ENCODE measurements at places on chromosomes 3 and 15. TPM values are rescaled to one million over a fixed set of nuclear protein-coding genes. Genes with fewer than 3 reads are reported as not detected.

DNA sequence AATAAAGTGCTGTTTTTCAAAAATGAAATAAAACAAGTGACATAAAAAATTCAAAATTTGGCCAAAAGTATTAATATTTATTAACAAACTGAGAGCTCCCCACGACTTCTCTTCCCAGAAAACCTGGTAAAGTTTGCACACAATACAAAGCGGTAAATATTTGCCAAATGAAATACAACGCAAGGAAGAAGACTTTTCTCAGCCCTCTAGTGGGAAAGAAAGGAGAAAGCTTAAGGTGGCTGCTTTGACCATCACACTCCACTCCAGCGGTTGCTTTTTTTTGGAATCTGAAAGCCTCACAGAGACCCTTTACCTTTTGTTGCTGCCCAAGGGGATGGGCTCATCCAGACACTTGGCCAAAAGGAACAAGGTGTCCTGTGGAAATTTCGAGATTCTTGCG, 1.1 kb upstream of the GK5 start:
- no peaks in the 10 kb centered on the region for H3K27me3 ChIP-seq
- H3K4me1 ChIP-seq = peaks cover 14% of the 10 kb centered on the region
- H3K27ac ChIP-seq = peak overlapping the region; percentile 69
- peak overlapping the region; percentile 52 for H3K4me3 ChIP-seq
- H3K36me3 ChIP-seq = no peaks in the 10 kb centered on the region
- DNase-seq = no peak

DNA sequence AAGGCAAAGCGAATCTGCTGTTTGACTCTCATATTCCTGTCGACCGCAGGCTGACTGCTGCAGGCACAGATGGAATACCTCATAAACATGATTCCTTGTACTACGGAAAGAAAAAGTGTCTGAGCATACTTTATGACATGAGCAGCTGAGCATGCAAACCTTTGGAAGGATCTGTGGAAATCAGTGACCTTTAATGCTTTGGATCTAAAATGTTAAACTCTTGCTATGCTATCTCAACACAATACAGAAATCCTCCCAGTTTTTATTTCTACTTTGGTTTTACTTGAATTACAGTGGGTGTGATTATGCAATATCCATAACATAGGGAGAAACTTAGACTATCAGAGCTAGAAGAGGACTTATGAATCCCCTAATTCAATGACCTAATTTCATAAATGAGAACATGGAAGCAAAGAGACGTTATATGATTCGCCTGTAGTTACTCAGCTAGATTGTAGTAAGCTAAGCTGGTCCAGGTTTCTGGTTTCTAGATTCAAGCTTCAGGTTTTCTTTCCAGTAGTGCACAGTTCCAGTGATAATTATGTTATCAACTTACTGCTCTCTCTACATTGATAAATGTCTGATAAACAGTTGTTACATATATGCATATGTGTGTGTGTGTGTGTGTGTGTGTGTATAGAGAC, 127.6 kb upstream of the GBE1 start:
- H3K4me3 ChIP-seq = no peak overlapping the region
- H3K27me3 ChIP-seq = no peaks in the 10 kb centered on the region
- H3K27ac ChIP-seq = no peak overlapping the region
- no peaks in the 10 kb centered on the region for H3K36me3 ChIP-seq

- peaks cover 12% of the 10 kb centered on the region for H3K4me1 ChIP-seq
- peaks cover 36% of the 10 kb centered on the region for H3K36me3 ChIP-seq
- H3K27me3 ChIP-seq = no peaks in the 10 kb centered on the region
- no peak overlapping the region for H3K27ac ChIP-seq
- DNase-seq = no peak
- H3K4me3 ChIP-seq = no peak overlapping the region
Measured at GRCh38 chr15:28260722-28261121, 61.3 kb downstream of the HERC2 start.

DNA sequence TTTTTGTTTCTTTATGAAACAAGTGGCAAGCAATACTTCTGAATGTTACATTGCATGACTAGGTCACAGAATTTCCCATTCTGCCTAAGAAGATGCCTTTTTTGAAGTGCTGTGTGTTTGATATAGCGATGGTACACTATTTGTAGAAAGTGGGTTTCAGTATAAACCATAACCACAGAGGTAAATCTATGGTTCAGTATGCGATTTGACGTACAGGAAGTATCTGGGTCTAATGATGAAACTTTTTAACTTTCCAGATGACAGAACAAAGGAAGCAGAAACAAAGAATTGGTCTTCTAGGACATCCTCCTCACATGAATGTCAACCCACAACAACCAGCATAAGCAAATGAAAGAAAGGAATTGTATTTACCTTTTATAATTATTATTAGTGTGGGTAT, 133.4 kb upstream of the BHLHE40 start:
- no peak for DNase-seq
- no peak overlapping the region for H3K27ac ChIP-seq

DNA sequence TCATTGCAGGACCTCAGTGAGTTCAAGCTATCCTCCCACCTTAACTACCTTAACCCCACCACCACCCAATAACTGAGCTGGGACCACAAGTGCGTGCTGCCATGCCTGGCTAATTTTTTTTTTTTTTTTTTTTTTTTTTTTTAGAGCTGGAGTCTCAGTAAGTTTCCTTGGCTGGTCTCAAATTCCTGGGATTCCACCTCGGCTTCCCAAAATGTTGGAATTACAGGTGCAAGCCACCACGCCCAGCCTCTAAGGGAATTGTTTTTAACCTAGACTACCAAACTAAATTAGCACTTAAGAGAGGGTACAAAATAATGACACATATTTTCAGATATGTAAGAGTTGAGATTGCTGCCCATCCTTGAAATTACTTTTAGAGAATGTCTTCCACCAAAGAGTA, 4.3 kb upstream of the TNIK start:
- peaks cover 20% of the 10 kb centered on the region for H3K27me3 ChIP-seq
- H3K27ac ChIP-seq = no peak overlapping the region
- no peak overlapping the region for H3K4me3 ChIP-seq
- H3K36me3 ChIP-seq = no peaks in the 10 kb centered on the region
- DNase-seq = no peak

- no peak for DNase-seq
- no peak overlapping the region for H3K27ac ChIP-seq
- H3K36me3 ChIP-seq = peaks cover 5% of the 10 kb centered on the region
- H3K4me1 ChIP-seq = no peaks in the 10 kb centered on the region
- no peak overlapping the region for H3K4me3 ChIP-seq
Measured at GRCh38 chr3:34678575-34678974, 880.1 kb downstream of the PDCD6IP start.

DNA sequence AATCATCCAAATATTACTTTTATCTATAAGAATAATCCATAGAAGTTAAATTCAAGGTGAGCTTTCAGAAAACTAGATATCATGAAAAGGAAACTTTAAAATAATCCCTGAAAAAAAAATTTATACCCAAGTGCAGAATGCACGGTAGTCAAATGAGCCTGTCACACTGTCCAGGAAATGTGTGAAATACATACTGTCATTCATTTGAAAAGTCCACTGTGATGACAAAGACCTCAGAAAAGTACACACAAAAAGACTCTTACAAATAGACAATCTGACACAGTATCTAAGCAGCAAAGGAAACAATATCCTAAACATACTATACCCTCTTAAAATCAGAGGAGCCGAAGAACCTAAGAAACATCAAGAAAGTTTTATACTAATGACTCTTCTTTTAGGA, 29.7 kb downstream of the SUCLG2 start:
- H3K36me3 ChIP-seq = peaks cover 11% of the 10 kb centered on the region
- no peaks in the 10 kb centered on the region for H3K4me1 ChIP-seq
- no peak overlapping the region for H3K4me3 ChIP-seq
- no peaks in the 10 kb centered on the region for H3K27me3 ChIP-seq

DNA sequence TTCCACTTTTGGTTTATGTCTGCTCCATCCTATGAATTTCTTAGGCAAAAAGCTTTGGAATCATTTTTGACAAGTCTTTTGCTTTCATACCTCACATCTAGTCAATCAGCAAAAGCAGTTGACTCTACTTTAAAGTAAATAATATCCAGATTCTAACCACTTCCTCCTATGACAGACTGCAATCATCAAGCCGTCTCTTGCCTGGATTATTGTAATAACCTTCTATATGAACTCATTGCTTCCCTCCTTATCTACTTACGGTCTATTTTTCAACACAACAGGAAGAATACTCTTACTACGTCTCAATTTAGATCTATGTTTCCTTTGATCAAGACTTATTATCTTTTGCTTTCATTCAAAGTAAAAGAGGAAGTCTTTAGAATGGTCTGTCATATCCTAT, 20.7 kb downstream of the CLDN1 start:
- no peak overlapping the region for H3K4me3 ChIP-seq
- no peak for DNase-seq
- no peaks in the 10 kb centered on the region for H3K36me3 ChIP-seq

DNA sequence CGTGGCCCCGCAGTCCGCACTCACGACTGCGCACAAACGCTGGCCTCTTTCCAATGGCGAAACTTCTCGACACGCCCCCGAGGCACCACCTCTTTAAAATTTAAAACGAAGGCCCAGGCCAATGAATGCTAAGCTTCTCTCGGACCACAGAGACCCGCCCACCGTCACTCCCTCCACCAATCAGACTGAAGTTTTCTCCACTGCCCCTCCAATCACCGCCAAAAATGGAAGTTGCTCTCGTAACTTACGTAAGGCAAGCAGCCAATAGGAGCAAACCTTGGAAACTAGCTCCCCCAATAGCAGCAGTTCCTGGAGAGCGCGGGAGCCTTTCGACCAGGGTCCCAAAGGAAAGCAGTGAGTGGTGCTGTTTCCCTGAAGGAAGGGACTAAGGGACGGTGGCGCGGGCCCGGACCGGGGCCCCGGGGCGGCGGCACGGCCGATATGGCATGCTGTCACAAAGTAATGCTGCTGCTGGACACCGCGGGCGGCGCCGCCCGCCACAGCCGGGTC, at the start of gene TICRR:
Gene TICRR, plus strand, starts transcription at position 324 of the 510 bp plus-strand sequence. Its CDS starts 118 bp downstream, at position 442.
- peaks cover 2% of the 10 kb centered on the region for H3K36me3 ChIP-seq
- H3K27ac ChIP-seq = peak within 1 kb of the TSS; percentile 82
- peak within 1 kb of the TSS; percentile 85 for H3K4me3 ChIP-seq
- DNase-seq = peak; percentile 91

GRCh38 chr3:66593978-66594377, 93.2 kb upstream of the LRIG1 start:
- no peak for DNase-seq
- no peak overlapping the region for H3K27ac ChIP-seq
- H3K4me1 ChIP-seq = peaks cover 9% of the 10 kb centered on the region
- H3K36me3 ChIP-seq = no peaks in the 10 kb centered on the region
- H3K4me3 ChIP-seq = no peak overlapping the region

DNA sequence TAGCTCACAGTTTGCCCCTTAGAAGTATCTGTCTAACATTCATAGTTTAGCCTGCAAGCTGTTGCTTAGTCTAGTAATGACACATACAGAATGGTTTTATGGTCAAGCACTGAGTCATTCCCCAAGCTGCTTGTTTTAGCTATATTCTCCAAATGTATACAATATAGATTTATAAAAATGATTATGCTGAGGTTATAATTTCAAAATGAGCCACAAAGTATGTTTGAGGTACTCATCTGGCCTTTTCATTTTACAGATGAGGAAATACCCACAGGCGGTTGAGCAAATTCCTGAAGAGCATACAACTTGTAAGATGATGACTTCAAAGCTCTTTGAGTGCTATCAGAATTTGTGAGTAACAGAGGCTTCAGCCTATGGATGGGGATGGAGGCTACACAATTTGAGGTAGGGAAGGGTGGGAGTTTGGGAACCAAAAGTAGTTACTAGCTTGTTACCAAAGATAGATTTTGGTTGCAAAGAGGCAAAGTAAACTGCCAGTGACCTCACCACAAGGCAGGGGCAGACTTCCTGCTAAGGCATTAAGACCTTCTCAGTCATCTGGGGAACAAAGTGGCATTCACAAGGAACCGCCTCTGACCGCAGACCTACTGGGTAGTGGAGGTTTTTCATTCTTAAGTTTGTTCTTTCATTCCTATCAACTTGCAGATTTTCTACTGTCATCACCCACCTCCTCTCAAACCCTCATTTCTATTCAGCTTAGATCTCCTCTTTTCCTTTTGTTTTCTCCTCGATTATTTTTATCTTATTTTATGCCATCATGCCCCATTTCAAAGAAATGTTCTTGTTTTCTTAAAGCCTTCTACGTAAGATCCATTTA, 257.2 kb upstream of the NECTIN3 start:
- H3K27ac ChIP-seq = peak overlapping the region; percentile 49
- no peaks in the 10 kb centered on the region for H3K27me3 ChIP-seq
- no peak overlapping the region for H3K4me3 ChIP-seq
- H3K4me1 ChIP-seq = peaks cover 42% of the 10 kb centered on the region
- no peaks in the 10 kb centered on the region for H3K36me3 ChIP-seq

DNA sequence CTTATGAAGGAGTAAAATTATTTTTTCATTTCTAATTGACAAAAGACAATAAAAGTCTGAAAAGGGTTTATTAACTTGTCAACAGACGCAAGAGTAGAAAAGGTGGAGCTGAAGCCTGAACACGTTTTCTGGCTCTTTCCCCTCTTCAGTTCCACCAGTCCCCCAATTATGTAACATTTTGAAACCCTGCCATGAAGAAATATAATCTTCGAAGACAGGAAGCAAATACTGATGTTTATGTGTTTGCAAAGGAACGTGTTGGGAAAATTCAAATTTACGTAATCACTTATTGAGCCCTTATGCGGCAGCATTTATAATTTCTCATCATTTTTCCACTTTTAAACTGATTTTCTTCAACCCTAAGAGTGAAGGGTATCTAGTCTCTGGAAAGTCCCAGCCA, 767 bp downstream of the AP3S2 start:
- H3K36me3 ChIP-seq = peaks cover 1% of the 10 kb centered on the region
- peaks cover 8% of the 10 kb centered on the region for H3K4me1 ChIP-seq
- H3K27me3 ChIP-seq = no peaks in the 10 kb centered on the region
- peak overlapping the region; percentile 93 for H3K27ac ChIP-seq
- peak overlapping the region; percentile 93 for H3K4me3 ChIP-seq
- DNase-seq = no peak

DNA sequence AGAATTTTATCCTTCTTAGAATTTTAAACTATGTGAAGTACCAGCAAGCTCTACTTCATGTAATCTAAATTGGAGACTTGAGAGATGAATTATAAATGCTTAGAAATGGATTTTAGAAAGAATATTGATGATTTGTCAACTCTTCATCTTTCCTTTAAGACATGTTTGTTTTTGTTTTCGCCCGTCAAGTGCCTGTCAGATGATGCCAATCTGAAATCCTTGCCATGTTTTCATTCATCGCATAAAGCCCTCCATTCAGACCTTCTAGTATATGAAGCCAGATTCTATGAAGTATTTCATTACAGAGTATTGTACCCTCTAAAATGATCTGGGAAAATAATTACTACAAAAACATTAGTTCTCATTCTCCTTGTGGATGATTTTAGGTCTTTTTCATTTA, 223.2 kb upstream of the SOX2 start:
- no peak for DNase-seq
- no peaks in the 10 kb centered on the region for H3K36me3 ChIP-seq
- H3K4me3 ChIP-seq = no peak overlapping the region

GRCh38 chr15:31283043-31283442, 43.6 kb upstream of the KLF13 start:
- peak; percentile 3 for DNase-seq
- no peak overlapping the region for H3K4me3 ChIP-seq
- H3K36me3 ChIP-seq = no peaks in the 10 kb centered on the region
- no peaks in the 10 kb centered on the region for H3K27me3 ChIP-seq
- H3K27ac ChIP-seq = no peak overlapping the region
- peaks cover 10% of the 10 kb centered on the region for H3K4me1 ChIP-seq

Gene TM4SF1
- 2.3 TPM for total RNA-seq

Gene CD200
- 42.1 TPM for total RNA-seq

Gene SOX14
- total RNA-seq = not detected

Gene RTP1
- not detected for total RNA-seq

Gene CCDC191
- total RNA-seq = 15.6 TPM

Gene CKMT1B
- total RNA-seq = 3.3 TPM

Gene PPP2R3A
- 35.0 TPM for total RNA-seq

Gene CILP
- total RNA-seq = 0.22 TPM

Gene ITIH1
- 14.1 TPM for total RNA-seq

Gene MOBP
- total RNA-seq = not detected
